NCI-H524 (cell line): ENCODE measurements at places on chromosomes 13 and 19.
A peak's percentile ranks its signal among the peaks of the same experiment; 100 is the strongest.

- DNase-seq, result no peak
Observed at GRCh38 chr19:47860602-47861297, 1.7 kb downstream of the TPRX2 start.

DNA sequence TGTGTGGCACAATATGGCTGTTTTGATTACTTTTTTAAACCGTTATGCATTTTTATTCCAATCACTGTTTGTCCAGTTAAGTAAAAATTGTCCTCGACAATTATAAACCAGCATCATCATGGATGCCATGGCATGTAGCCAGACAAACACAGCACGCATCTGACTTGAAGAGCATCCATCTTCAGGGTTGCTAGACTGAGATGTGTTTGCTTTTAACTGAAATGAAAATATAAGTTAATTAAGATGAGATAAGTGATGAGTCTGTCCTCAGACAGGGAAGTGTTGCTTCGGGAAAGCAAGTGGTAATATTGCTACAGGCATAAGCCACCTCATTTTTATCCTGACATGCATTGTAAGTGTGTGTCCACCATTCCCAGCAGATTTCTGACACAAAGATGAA is 92.8 kb upstream of the TPP2 start:
- DNase-seq, result no peak

- no peak for DNase-seq
Observed at GRCh38 chr13:48500652-48501197, 32.2 kb downstream of the RCBTB2 start.

DNA sequence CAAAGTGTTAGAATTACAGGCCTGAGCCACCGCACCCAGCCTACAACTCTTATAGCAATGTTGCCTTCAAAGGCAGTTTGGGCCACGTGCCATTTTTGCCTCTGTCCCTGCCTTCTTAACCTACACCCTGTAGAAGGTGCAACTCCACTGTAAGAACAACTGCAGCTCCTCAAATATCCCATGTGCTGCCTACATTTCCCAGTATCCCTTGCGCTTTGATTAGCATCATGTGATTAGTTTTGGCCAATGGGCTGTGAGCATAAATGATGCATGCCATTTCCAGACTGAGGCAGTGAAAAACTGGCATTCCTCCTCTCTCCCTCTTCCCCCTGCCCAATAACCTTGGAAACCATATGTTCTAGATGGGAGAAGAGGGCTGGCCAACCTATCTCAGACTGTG is 75.2 kb upstream of the MRI1 start:
- DNase-seq, result peak; percentile 84

DNA sequence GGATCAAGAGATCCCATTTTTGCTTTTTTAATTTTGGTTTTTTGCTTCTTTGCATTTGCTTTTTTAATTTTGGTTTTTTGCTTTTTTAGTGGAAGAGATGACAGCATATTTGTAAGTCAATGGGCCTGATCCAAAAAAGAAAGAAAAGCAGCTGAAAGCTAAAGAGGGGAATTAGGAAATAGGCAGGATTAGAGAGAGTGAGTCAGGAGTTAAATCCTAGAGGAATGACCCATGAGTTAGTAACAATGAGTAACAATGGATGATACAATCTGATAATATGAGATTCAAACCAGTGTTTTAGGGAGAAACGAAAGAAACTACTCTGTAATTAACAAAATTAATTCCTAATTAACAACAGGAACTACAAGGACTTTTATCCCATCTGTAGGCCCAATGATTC is 111.2 kb upstream of the SGCG start:
- DNase-seq, result no peak
